ENCODE measurements at places on chromosomes 7 and 10.

- no peak for DNase-seq
Observed at GRCh38 chr7:116726149-116726548, 54.2 kb downstream of the MET start.

- DNase-seq: no peak
Observed at GRCh38 chr10:119723624-119724023, 2.2 kb upstream of the INPP5F start.

DNA sequence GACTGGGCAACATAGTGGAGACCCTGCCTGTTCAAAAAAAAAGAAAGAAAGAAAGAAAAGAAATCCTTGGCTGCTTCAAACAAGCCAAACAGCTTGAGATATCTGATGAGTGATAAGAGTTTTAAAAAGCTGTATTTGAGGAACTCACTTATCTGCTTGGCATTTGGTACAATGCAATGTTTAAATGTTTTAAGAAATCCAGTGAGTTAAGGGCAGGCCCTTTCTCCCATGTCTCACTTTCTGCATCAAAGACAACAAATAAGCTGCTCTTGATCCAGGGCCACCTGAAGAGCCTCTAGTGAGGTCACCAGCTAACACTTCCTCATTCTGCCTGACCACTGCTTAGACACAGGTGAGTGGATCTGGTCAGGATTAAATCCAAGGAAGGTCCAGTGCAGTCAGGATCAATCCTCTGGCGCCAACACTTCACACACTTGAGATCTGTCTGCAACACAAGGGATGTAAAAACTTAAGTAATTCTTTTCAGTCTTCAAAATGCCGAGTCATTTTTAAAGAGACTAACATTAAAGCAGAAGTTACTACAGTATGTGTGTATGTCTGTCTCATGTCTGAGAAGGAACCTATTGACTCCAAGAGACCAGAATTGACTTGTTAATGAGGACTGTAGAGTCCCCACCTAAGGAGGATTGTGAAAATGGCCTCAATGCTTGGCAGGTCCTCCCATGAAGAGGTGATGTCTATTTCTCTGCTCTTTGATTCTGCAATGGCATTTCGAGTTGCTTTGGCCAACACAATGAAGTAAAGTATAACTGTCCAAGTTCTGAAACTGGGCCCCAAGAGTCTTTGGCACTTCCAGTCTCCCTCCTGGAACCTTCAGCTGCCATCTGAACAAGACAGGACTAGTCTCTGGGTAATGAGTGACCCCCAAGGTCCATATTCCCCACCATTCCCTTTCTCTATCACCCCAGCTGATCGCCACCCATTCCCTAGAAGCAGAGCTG, 43.1 kb downstream of the CREB3L2 start:
- DNase-seq: peak; percentile 24

- DNase-seq: no peak
Observed at GRCh38 chr7:155871211-155871610, 58.9 kb upstream of the SHH start.

- no peak for DNase-seq
Observed at GRCh38 chr10:1333981-1334380, 277.8 kb downstream of the WDR37 start.

DNA sequence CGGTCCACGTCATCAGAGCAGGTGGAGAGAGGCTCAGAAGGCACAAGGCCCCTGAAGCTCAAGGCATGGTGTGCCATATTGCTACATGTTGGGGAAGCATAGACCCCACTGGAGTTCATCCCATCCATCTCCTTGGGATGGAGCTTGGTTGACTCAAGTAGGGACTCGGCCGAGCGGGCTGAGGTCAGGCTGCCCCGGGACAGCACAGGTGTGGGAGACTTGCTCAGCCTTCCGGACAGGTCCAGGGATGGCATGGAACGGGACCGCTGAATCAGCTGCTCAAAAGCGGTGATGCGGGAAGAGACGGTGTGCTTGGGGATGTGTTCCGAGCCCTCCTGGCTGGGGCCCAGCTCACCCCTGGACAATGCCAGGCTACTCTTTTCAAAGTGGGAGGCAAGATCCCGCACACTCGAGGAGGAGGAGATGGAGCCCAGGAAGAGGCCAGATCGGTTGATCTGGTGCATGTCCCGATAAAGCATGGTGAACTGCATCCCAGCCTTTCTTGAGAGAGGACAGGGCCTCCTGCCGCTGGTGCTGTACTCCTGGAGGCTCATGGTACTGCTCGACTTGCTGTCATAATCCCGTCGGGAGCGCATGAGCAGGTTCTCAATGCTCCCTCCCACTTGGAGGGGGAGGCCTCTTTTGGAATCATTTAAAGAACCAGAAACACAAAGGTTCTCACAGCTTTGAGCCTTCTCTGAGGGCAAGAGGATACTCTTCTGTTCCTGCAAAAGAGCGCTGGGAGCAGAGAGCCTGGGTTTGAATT, 65.6 kb upstream of the PDLIM1 start:
- no peak for DNase-seq

DNA sequence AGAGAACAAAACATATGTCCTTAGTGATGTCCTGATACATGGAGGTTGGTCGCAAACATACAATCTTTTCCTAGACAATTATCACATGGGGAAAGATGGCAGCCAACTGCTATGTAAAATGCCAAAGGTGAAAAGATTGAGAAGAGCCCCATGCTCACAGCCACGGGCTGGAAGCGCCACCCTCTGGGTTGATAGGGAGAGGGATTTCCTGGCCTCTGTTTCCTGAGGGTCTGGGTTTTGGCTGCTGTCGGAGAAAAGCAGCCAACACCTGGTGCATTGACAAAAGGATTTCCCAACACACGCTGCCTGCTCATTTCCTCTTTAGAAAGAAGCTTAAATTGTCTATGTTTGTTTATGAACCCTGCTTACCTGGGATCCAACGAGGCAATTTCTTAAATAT, 43.8 kb downstream of the ITIH5 start:
- no peak for DNase-seq

GRCh38 chr10:8180360-8181109, 126.0 kb downstream of the GATA3 start:
- DNase-seq: no peak

- DNase-seq: no peak
Observed at GRCh38 chr10:126674741-126675515, 4.4 kb upstream of the C10orf90 start.

DNA sequence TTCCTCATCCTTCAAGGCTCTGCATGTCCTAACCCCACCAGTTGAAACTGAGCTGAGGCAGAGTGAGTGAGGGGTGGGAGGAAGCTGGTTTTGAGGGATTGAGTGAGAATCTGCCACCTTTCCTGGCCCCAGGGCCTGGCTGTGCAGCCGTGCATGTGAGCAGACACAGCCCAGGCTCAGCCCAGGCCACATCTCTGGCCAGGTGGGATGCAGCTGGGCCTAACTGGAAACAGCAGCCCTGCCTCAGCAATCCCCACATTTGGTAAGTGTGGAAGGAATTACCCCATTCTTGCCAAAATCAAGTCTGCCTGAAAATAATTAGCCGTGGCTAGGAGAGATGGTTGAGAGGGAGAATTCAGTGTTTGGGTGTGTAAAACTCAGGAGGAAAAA, 116.6 kb downstream of the NEURL1 start:
- DNase-seq: no peak

DNA sequence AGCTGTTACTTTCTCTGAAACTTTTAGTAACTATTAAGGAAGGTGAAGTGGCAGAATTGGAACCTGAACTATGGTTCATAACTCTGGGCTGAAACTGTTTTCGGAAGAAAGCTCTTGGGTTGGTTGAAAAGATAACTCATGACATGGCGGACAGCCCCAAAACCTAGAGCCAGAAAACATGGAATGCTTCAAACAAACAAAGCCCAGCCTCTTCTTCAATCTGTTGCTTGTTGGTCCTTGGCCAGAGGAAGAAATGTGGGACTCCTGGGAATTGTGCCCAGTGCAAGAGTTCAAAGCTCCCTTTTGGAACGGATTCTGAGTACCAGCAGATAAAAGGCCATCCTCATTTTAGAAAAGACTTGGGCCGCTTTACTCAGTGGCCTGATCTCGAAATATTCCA, 52.9 kb upstream of the CACNB2 start:
- no peak for DNase-seq

DNA sequence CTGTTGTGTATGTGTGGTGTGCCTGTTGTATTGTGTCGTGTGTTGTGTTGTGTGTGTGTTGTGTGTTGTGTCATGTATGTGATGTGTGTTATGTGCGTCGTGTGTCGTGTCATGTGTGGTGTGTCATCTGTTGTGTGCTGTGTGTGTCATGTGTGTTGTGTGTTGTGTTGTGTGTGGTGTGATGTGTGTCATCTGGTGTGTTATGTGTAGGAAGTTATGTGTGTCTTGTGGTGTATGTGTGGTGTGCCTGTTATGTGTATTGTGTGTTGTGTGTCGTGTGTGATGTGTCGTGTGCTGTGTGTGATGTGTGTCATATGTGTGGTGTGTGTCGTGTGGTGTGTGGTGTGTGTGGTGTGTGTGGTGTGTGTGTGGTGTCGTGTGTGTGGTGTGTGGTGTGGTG, 145.2 kb downstream of the DNAJB6 start:
- DNase-seq: no peak

DNA sequence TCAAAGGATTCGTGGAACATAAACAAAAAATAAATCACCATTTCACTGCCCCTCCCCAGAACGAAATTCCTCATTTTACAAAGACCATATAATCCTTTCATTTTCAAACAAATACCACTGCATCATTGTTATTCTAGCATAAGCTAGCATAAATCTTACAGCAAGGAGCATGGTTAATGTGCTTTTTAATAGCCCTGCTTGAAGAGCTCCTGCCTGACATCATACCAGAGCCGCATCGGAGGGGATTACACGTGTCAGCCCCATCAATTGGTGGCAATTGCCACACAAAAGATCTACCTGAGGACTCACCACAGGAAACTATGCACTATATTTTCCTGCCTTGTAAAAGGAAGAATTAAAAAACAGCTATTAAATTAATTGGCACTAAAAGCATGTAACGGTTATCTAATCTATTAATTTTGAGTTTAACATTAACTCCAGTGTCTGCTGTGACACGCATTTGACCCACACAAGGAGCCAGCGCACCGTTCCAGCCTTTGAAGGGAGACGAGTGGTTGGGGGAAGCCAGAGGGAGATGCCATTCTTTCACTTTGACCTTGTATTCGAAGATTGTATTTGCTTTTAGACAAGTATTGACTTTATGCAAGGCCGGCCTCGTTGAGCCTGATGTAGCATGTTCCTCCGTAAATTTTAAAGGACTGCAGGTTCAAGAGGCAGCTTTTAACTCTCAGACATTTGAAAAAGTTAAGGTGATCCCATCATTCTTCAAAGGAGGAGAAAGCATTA, 261.1 kb upstream of the RNF32 start:
- no peak for DNase-seq

DNA sequence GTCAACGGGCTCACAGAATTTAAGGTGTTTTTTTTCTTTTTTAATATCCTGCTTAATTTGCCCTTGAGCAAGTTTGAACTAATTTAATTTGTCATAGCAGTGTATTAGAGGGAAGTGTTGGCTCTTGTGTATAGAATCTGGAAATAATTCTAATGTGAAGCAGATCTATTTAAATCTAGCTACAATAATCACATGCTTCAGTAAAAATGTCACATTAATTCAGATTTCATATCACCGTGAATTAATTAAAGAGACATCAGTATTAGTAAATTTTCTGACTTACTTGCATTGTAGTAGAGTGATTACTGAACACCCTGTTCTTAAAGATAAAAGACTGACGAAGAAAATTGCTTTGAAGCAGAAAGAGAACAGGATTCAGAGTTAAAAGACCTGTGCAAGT, 124.7 kb downstream of the DGKB start:
- no peak for DNase-seq

- DNase-seq: peak; percentile 18
Observed at GRCh38 chr10:34854147-34854601, 39.1 kb upstream of the PARD3 start.

DNA sequence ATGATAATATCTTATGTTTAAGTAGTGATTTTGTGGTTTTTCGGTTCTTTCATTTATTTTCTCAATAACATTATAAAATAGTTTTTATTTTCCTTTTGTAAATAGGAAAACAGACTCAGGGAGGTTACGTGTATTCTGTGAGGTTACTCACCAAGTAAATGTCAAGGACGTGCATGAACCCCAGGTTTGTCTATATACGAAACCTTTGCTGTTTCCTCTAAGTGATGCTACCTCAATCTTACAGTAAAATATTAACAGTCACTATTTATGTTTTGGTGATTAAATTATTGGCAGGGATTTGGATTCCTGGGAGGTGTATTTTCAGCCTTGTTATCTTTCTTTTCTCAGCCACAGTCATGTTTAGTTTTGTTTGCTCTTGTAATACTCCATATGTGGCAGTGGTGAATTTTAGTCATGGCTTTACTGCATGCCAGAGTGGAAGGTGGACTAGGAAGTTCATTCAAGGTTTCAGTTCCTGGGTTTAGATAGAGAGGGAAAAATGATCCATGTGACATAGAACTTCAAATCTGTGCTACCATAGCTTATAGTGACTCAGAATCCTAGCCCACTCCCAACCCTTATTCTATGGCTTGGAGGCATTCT, 139.9 kb downstream of the ARL4A start:
- DNase-seq: no peak

- DNase-seq: no peak
Observed at GRCh38 chr7:86908948-86909347, 150.5 kb downstream of the ELAPOR2 start.

DNA sequence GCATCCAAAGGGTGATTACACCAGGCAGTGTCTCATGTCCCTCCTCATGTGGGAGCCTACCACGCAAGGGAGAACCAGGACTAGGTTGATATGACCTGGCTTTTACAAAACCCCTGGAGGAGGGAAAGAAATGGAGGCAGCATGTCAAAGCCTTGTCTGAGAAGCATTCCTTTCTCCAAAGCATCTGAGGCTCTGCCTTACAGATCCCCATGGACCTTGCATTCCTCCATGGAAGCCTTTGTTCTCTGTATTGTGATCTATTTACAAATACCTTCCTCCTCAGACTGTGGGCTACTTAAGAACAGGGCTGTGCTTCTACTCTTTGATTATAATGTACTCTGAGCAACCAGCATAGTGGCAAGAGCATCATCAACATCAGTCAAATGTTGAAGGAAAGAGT, 197.0 kb downstream of the PLXNA4 start:
- no peak for DNase-seq
